Mesenchymal stem cell (in vitro differentiated cells and primary cell): ENCODE measurements at places on chromosomes 7 and 10.

- no peak for DNase-seq
These were observed 51.7 kb downstream of the MEST start for GRCh38 chr7:130543487-130544010.

GRCh38 chr7:109479388-109479787 lies 909.7 kb downstream of the DNAJB9 start:
- DNase-seq: no peak

- DNase-seq: no peak
These were observed 110.0 kb upstream of the SFMBT2 start for GRCh38 chr10:7520507-7521485.

GRCh38 chr10:78806681-78807221 lies 262.0 kb upstream of the ZMIZ1 start:
- DNase-seq: peak; percentile 48

DNA sequence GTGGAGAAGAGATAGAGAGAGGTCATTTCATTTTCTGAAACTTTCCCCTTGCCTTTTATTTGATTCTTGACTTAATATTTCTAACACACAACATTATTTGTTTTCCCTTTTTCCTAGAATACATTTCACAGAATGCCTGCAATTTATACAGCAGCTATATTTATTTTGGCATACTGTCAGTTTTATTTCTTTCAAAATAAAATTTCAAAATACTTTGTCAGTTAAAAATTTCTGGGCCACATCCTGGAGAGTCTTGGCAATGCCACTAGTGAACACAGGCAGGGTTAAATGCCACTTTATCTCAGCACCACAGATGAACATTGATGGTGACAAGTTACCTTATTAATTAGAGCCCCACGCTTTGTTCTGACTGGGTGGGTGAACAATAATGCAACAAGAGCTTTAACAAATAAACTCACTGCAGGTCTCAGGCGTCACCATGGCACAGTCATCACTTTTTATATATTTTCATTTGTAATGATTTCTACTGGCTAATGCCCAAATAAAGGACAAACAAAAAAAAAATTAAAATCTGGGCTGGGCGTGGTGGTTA lies 494.0 kb downstream of the KIF20B start:
- no peak for DNase-seq

GRCh38 chr7:10121631-10122030 lies 852.0 kb upstream of the PHF14 start:
- no peak for DNase-seq

DNA sequence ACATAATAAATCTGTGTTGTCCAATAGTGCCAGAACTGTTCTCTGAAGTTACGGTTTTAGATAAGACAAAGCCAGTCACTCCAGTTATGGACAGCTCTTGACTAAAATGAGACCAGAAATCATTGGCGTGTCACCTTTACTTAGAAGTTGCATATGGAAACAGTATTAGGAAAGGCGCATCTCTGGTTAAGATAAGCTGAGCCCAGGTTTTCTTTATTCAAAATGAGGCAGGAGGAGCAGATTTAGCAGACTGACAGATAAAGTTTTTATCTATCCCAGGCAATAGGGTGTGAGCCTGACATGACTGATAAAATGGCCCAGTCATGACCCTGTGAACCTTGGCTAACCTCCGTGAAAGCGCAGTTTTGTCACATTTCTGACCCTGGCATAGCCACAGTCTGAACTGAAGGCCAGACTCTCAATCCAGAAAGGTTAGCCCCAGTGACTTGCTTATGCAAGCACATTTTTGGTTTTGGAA lies 4.2 kb downstream of the CYP26A1 start:
- DNase-seq: no peak

DNA sequence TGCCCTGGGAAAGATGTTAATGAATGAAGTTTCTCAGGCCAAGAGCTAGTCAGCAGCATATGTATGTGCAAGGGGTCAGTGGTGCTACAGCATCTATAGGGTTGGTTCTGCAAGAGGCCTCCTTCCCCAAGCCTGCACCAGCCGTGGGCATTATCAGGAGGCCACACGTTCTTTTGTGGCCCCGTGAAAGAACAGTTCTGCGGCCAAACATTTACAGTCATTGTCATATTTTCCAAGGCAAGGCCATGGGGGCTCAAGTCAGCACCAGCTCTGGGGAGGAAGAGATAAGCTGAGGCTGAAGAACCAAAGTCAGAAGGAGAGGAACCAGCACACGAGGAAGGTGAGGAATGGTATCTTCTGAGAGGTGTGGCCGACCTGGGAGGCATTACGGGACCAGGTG lies 54.4 kb upstream of the TMEM72 start:
- no peak for DNase-seq

GRCh38 chr7:77391230-77391629 lies 24.9 kb downstream of the GSAP start:
- no peak for DNase-seq

DNA sequence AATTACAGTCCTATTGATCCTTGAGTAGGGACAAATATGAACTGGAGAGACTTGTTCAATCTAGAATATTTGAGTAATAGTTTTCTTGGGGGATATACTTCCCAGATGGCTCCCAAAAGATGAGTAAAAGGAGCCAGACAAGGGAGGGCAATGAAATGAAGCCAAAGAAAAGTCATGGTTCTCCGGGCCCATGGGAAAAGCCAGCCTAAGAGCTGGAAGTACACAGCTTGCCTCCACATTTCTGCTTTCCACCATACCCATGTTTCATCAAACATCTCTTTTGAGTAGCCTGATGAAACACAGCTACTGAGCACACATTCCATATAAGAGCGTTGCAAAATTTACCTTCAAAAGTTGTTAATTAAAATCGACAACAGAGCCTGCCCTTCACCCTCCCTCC lies 535.0 kb upstream of the FZD8 start:
- no peak for DNase-seq

- DNase-seq: peak; percentile 99
These were observed 307.4 kb upstream of the AOAH start for GRCh38 chr7:37031571-37032257.

- no peak for DNase-seq
These were observed 17.1 kb downstream of the MCU start for GRCh38 chr10:72709041-72709440.

DNA sequence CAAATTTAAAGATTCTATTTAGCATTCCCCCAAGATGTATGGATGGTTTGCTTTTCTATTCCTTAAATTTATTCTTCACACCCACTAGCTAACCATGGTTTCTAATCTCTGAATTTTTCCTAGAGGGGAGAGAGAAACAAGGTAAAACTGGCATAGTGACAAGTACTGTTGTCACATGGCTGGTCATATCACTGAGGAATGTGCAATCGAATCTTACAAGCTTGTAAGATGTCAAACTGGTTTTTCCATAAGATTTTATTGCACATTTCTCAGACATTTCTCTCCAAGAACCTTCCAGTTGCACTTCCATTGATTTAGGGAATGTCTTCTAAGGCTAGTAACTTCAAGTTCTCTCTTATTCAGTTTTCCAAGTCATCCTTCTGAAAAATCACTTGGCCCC lies 89.8 kb downstream of the MBL2 start:
- no peak for DNase-seq

GRCh38 chr10:13317474-13317873 lies 17.6 kb upstream of the PHYH start:
- DNase-seq: no peak

- peak; percentile 86 for DNase-seq
These were observed 79.1 kb upstream of the MPP7 start for GRCh38 chr10:28381903-28382347.

DNA sequence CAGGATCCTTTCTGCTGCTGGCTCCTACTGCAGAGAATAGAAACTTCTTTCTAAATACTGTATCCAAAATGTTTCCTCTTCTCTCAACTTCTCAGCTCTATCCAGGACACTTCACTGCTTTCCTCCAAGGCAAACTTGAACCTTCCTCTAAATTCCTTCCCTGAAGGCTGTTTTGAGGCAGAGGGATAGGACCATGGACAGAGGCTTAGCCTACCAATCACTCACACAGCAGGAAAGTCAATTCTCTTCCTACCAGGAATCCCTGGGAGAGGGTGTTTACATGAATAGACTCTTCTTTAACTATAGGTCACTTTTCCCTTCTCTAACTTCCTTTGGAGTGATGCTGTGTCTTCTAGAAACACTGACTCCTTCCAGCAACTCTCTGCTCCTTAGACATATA lies 115.6 kb upstream of the MKLN1 start:
- peak; percentile 43 for DNase-seq

GRCh38 chr10:72564596-72564995 lies 61.3 kb downstream of the MICU1 start:
- DNase-seq: peak; percentile 66

GRCh38 chr7:103637726-103638125 lies 191.7 kb upstream of the SLC26A5 start:
- DNase-seq: peak; percentile 28

GRCh38 chr7:5041047-5041446 lies 4.6 kb upstream of the RBAK start:
- no peak for DNase-seq

DNA sequence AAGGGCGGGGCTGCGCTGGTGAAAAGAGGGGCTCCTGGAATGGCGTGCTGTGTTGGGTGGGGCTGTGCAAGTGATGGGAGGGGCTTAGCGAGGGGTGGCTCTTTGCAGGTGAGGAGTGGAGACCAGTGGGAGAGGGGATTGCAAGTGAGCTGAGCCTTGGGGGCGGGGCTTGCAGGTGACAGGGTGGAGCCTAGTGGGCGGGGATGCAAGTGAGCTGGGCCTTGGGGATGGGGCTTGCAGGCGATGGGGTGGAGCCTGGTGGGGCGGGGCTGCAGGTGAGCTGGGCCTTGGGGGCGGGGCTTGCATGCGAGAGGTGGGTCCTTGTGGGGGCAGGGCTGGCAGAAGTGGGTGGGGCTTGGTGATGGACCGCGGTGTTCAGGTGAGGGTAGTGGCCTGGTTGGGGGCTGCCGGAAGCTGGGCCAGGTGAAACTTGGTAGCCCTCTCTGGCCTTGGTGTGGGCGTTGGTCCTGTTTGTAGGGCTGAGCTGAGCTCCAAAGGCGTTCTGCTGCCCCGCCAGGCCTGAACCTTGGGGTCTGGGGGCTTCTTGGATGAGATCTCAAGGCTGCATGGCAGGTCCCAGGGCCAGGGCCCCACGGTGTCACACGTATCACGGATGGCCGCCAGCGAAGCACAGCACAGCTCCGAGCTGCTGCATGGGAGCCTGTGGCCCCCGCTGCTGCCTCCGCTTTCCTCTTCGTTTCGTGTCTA lies 743 bp upstream of the PITRM1 start:
- DNase-seq: no peak
